ENCODE measurements at places on chromosomes 6 and 20.

DNA sequence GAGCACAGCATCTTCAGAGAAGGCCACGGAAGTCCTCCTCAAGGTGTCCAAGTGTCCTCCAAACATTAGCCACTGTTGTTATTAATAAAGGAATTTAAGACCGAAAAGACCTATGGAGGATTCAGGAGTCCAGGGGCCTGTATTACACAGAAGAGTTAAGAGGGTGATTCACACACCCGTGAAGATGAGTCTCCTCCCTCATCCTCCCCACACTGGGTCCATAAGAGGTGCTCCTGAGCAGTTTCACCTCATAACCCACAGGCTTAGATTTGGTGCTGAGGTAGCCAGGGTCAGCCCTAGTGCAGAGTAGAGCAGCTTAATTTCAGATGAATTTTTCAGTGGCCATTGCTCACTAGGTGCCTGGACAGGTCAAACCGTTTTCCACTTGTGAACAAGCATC, 65.3 kb downstream of the PRR18 start:
- DNase-seq: no peak

GRCh38 chr6:162963861-162964260, 236.1 kb downstream of the PACRG start:
- DNase-seq: no peak

GRCh38 chr20:58941471-58941870, 39.6 kb upstream of the NELFCD start:
- DNase-seq: peak; percentile 3

- DNase-seq: no peak
These were observed 122.3 kb downstream of the QRSL1 start for GRCh38 chr6:106751501-106752252.

DNA sequence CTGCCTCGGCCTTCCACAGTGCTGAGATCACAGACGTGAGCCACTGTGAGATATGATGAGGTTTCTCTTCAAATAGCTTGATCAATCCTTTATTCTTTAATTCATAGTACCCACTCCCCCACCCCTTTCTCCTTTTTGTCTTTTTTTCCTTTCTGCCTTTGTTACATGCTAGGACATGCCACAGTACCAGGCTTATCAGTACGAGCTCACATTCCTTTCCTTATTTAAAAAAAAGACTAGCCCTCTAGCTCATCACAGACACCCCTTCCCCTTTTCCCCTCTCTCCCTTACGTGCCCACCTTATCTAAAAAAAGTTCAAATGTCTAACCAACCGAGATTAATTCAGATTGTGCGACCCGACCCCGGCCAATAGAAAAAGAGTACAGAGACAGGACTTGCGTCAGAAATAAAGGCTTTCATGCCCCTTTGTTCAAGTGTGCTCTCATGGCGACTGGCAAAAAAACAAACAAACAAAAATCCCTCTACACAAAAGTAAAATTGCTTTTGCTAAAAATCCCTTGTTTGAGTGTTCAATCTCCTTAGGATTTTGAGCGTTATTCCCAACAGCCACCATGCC, 49.2 kb downstream of the MRAP2 start:
- DNase-seq: no peak

DNA sequence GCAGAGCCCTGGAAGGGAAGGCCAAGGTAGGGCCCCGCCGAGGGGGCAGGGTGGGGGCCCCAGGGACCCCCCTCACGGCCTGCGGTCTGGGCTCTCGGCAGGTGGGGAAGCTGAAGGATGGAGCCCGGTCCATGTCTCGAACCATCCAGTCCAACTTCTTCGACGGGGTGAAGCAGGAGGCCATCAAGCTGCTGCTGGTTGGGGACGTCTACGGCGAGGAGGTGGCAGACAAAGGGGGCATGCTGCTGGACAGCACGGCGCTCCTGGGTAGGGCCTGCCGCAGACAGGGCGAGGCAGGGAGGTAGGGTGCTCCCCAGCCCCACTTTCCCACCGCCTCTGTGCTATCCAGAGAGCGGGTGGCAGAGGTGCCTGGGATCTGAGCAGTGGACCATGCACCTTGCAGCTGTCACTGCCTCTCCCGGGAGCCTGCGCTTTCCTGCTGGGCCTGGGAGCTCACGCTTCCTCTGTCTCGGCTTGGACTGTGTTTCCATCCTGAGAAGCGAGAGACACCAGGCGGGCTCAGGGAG, 83.1 kb downstream of the SYNJ2 start:
- DNase-seq: no peak

DNA sequence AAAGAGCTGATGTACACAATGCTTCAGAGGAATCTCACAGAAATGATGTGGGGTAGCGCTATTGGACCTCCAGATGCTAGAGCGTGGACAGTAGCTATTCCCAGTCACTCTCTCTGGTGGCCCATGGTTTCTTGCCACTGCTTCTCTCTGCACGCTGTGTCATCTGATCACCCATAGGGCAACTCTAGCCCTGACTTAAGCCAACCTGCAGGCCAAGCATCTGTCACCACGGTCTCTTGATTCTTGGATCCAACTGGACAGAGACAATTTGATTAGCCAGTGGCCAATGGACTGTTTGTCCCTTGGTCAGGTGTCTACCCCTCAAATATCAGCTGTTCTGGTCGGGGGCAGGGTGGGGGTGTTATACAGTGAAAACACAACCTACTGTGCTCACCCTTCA, 42.4 kb upstream of the TRAF3IP2 start:
- DNase-seq: no peak

GRCh38 chr6:142702501-142703460, 242.2 kb downstream of the HIVEP2 start:
- DNase-seq: peak; percentile 87

- DNase-seq: no peak
These were observed 22.5 kb downstream of the HLA-G start for GRCh38 chr6:29850011-29850553.

- no peak for DNase-seq
These were observed 50.8 kb upstream of the BACH2 start for GRCh38 chr6:90347411-90347851.

DNA sequence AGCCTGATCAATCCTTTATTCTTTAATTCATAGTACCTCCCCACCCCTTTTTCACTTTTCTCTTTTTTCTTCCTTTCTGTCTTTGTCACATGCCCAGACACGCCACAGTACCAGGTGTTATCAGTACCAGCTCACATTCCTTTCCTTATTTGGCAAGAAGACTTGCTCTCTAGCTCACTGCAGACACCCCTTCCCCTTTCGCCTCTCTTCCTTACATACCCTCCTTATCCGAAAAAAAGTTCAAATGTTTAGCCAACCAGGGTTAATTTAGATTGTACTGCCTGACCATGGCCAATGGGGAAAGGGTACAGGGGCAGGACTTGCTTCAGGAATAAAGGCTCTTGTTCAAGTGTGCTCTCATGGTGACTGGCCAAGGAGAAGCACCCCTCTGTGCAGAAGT, 9.3 kb upstream of the SIRPB2 start:
- no peak for DNase-seq

DNA sequence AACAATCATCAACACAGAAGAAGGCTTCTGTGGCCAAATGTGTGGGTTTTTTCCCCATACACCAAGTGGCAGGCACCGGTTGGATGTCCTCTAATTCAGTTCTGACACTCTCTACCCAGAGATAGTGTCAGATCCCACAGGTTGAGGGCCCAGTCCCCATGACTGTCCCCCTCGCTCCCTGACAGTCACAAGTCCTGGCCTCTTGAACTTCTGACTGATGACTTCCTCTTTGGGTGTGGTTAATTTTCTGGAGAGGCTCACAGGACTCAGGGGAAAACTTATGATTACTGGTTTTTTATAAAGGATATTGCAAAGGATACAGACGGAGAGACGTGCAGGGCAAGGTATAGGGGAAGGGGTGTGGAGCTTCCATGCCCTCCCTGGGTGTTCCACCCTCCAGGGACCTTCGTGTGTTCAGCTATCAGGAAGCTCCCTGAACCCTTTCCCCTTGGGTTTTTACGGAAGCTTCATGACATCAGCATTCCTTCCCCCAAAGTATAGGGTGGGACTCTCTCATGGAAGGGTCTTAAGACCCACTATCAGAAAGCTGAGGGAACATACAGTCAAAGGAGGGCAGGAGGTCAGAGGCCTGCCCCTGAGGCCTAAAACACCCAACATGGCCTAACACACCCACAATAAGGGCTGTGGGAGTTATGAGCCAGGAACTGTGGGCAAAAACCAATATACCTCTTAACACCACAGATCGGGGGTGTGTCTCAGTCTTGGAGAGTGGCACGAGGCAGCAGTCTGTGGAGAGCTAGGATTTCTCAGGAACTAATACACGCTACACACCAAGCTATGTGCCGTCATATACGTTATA, 33.3 kb downstream of the FARS2 start:
- no peak for DNase-seq

- no peak for DNase-seq
These were observed 109.6 kb upstream of the NHSL1 start for GRCh38 chr6:138608896-138609295.

DNA sequence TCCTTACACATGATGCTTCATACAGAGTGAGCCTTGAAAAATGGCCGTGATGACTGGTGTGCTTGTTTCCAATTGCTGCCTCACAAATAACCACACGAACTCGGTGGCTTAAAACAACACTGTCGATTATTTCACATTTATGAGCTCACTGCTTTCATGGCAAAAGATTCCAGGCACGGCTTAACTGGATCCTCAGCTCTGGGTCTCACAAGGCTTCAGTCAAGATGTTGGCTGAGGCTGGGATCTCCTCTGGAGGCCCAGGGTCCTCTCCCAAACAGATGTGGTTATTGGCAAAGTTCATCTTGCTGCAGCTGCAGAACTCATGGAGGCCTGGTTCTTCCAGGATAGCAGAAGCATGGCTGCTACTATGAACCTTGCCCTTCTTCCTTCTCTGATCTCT, 144.6 kb downstream of the TFAP2C start:
- DNase-seq: no peak

- DNase-seq: no peak
These were observed 72.2 kb upstream of the NFATC2 start for GRCh38 chr20:51614687-51615086.

- DNase-seq: no peak
These were observed 11.2 kb upstream of the MROH8 start for GRCh38 chr20:37190354-37191112.

GRCh38 chr6:15642276-15642675, 20.6 kb downstream of the DTNBP1 start:
- no peak for DNase-seq

DNA sequence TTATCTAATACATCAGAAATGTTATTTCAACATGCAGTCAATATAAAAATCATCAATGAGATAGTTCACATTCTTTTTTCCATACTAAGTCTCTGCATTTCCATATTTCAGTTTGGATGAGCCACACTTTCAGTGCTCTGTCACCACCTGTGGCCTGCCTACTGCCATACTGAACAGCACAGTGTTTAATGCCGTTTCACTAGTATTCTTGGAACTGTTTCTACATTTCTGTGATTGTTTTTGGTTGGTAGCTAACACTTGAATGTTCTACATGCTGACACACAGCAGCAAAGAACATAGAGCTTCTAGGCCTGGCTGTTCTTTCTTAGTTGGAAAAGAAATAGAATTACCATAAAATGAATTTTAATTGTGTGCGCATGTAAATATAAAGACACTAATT, 61.4 kb upstream of the KIF25 start:
- DNase-seq: no peak

GRCh38 chr6:53608396-53608795, 57.2 kb downstream of the KLHL31 start:
- DNase-seq: no peak

GRCh38 chr20:45365444-45365970, 2.6 kb downstream of the SYS1 start:
- no peak for DNase-seq

- DNase-seq: peak; percentile 17
These were observed 235.4 kb downstream of the CDH4 start for GRCh38 chr20:61487346-61487996.

DNA sequence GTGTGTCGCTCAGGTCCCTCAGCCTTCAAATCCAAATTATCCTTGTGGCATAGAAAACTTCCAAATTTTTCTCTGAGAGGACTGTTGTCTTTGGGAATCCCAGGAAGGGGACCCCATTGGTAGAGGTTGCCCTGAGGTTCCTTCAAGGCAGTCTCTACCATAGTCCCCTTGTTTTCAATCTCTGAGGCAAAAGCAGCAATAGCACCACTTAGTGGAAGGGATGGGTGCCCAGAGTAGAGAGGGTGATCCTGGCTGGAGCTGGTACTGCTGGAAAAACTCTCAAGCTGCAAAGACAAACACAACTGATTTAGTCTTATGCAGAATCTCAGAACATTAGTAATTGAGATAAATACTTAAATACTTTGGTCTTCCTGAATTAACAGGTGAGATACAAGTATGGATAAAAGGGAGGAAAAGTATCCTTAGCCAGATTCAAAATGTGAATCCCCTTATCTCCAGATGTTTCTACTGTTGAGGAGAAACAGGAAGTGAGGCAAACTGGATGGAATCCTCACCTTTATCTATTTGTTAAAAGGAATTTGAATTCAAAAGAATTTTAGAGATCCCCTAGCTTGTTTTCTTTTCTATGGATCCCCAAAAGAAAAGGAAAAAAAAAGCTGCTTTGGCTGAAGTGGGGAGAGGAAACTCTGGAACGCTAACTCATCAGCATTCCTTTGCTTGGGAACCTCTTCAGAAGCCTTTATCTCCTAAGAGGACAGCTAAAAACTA, 13.4 kb downstream of the ZNF318 start:
- peak; percentile 45 for DNase-seq

GRCh38 chr6:18279422-18279821, 15.1 kb upstream of the DEK start:
- no peak for DNase-seq

DNA sequence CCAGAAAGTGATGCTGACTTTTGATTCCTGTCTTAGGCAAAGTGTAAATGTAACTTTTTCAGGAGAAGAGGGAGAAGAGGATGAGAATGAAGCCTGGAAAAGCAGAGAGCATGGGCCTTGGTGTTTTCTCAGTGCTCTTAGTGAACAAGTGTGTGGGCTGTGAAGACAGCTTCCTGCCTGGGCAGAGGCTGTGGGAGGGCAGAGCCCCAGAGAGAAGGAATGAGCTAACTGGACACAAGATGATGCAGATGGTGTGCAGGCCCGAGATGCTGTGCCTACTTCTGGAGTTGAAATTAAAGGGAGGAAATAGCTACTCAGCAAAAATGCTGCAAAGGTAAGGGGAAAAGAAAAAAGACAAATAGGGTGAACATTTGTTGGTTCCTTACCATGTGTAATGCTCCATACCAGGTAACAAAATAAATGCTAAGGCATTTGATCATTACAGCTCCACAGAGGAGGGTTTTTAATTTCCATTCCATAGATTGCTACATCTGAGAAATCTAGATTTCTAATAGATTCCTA, 87.0 kb upstream of the CEP162 start:
- DNase-seq: no peak

- DNase-seq: no peak
These were observed 6.2 kb upstream of the SOX4 start for GRCh38 chr6:21587179-21587960.

DNA sequence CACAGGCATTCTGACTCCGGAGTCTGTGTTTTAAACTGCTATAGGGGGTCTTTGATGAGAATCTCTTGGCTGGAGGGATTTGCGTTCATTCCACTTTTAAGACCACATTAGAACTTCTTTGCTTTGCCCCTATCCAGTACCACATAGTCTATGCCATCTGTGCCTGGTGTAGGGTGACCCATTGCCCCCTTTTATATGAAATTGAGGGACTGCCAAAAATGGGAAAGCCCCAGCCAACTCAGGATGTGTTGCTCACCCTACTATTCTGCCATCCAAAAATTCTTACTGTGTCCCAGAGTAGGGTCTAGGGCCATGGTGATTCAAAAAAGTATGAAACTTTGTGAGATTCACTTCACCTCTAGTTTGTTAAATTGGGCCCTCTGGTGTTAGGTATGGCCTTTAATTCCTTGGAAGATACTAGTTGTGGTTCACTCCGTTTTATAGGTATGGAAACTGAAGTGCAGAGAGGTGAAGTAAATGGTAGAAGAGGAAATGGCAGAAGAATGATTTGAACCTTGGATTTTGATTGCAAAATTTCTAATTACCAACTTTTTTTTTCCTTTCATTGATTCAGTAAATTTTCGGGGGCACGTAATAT, 1.4 kb downstream of the PFDN4 start:
- DNase-seq: no peak

All from pons (tissue), 1 donor.